ENCODE measurements at places on chromosomes 2 and 18.

DNA sequence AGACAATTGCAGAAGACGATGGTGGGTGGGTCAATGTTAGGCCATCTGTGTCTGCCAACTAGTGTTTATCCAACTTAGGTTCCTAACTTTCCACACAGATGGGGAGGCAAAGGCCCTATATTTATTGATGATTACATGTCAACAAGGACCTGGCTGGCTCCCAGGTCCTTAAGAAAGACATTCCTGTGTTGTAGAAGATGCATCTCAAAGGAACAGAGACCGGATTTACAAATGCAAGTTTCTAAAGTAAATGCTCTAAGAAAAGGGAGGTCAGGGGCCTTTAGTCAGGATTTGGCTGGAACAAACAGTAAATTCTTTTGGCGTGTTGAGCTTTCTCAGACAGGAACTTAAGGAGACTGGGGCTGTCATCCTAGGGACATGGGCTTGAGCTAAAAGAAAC, 175.0 kb downstream of the SH3BP4 start:
- H3K27me3 ChIP-seq: no peaks in the 10 kb centered on the region
- no peaks in the 10 kb centered on the region for H3K36me3 ChIP-seq
- no peak overlapping the region for H3K4me3 ChIP-seq

- H3K27me3 ChIP-seq: no peaks in the 10 kb centered on the region
- no peak overlapping the region for H3K4me3 ChIP-seq
- DNase-seq: no peak
- H3K36me3 ChIP-seq: no peaks in the 10 kb centered on the region
These were observed 539.4 kb downstream of the RIT2 start for GRCh38 chr18:42576124-42576523.

DNA sequence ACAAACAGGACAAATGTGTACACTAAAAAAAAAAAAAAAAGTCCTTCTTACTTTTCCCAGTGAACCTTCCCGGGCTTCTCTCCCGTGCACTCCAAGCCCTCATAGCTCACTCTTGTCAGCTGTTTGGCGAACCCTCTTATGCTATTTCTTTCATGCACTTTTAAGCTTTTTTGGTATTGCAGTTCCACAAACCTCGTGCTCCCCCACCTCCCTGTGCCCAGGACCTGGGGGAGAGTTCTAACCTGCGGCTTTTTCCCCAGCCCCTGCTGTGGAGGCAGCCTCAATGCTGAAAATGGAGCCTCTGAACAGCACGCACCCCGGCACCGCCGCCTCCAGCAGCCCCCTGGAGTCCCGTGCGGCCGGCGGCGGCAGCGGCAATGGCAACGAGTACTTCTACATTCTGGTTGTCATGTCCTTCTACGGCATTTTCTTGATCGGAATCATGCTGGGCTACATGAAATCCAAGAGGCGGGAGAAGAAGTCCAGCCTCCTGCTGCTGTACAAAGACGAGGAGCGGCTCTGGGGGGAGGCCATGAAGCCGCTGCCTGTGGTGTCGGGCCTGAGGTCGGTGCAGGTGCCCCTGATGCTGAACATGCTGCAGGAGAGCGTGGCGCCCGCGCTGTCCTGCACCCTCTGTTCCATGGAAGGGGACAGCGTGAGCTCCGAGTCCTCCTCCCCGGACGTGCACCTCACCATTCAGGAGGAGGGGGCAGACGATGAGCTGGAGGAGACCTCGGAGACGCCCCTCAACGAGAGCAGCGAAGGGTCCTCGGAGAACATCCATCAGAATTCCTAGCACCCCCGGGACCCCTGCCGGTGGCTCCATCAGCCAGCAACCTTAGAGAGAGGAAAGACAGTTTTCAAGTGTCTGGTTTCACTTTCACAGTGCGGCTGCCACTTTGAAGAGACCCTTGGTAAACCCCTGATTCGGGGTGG, 826 bp downstream of the KCNE4 start:
- no peak for DNase-seq
- peak overlapping the region; percentile 86 for H3K27ac ChIP-seq
- H3K27me3 ChIP-seq: no peaks in the 10 kb centered on the region
- no peaks in the 10 kb centered on the region for H3K36me3 ChIP-seq
- H3K4me3 ChIP-seq: peak overlapping the region; percentile 71

- no peak overlapping the region for H3K4me3 ChIP-seq
- no peaks in the 10 kb centered on the region for H3K4me1 ChIP-seq
- no peak overlapping the region for H3K27ac ChIP-seq
- H3K27me3 ChIP-seq: no peaks in the 10 kb centered on the region
These were observed 126.7 kb upstream of the SMIM21 start for GRCh38 chr18:75554176-75554575.

DNA sequence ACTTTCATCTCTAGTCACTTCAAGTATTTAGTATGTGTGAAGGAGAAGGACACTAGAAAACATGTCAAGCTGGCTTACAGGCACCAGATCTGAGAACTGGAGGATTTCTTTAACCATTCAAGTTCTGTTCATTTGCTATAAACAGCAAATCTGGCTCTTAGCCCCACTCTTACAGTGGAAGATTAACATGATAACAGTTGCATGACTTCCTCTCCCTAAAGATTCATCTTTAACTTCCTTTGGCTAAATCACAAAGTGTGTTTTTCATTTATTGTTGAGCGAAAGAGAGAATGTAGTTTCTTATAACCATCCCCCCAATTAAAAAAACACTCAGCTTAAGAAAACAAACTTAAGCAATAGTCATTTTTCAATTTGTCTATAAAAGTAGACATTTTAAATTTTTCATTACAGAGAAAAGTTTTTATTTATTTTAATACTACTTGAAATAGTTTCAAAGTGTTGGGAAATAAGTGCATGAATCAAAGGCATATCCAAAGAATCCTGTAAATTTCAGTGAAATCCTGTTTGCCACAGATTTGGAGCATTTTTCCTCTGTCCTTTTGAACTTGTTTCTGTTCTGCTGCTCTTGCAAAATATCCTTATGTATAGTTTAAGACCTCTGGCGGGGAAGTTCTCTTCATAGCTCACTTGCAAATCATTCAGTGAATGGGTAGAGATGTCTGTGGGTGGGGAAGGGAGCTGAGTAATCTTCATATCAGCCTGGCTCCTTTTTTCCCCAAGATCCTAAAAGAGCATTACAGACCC, 241.0 kb upstream of the RBBP8 start:
- no peaks in the 10 kb centered on the region for H3K27me3 ChIP-seq
- H3K36me3 ChIP-seq: no peaks in the 10 kb centered on the region
- no peaks in the 10 kb centered on the region for H3K4me1 ChIP-seq
- H3K27ac ChIP-seq: no peak overlapping the region
- H3K4me3 ChIP-seq: no peak overlapping the region

DNA sequence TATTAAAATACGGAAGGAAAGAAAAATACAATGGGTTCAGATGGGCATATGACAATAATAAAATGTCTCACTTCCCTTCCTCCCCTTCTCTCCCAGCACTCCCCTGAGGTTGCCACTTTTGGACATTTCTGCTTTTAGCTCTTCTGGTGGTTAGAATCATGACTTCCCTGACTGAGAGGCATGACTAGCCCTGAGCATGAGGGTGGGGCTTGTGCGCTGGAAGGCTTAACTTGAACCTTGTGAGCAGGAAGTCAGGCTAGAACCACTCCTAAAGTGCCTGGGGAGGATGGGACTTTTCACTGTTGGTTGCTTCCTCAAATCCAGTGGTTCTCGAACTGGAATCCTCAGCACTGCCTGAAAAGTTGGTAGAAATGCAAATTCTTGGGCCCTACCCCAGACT, 19.7 kb upstream of the ARHGAP25 start:
- H3K4me1 ChIP-seq: peaks cover 3% of the 10 kb centered on the region
- H3K36me3 ChIP-seq: no peaks in the 10 kb centered on the region
- H3K4me3 ChIP-seq: no peak overlapping the region

DNA sequence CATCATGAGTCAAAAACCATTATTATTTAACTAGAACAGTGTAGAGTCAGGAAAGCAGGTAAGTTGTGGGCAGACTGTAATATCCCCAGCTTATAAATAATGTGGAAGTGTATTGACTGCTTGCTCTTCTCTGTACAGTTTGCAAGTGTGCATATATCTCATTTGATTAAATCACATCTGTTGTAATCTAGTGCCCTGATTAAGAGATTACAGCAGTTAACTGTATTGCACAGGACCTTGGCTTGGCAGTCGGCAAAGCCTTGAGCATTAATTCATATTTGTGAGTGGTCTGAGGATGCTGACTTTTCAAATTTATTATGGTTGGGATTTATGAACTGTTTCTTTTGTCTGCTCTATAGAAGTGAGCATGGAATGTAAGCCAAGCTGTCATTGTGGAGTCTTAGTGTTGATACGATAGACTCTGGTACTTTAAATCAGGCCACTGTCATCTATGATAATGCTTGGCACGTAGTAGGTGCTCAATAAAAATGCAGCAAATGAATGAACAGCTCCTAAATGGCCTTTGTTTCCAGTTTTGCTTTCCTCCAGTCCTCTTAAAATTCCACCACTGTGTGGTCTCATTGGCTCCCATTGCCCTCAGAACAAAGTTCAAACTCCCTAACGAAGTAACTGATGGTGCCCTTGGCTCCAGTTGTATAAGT, 48.3 kb downstream of the RAB31 start:
- H3K36me3 ChIP-seq: no peaks in the 10 kb centered on the region
- H3K27ac ChIP-seq: no peak overlapping the region
- no peaks in the 10 kb centered on the region for H3K4me1 ChIP-seq
- H3K27me3 ChIP-seq: no peaks in the 10 kb centered on the region
- no peak for DNase-seq
- no peak overlapping the region for H3K4me3 ChIP-seq

- DNase-seq: no peak
- peak overlapping the region; percentile 89 for H3K4me3 ChIP-seq
- no peaks in the 10 kb centered on the region for H3K27me3 ChIP-seq
- H3K36me3 ChIP-seq: peaks cover 23% of the 10 kb centered on the region
These were observed 1.1 kb downstream of the RPL37A start for GRCh38 chr2:216499641-216500218.

DNA sequence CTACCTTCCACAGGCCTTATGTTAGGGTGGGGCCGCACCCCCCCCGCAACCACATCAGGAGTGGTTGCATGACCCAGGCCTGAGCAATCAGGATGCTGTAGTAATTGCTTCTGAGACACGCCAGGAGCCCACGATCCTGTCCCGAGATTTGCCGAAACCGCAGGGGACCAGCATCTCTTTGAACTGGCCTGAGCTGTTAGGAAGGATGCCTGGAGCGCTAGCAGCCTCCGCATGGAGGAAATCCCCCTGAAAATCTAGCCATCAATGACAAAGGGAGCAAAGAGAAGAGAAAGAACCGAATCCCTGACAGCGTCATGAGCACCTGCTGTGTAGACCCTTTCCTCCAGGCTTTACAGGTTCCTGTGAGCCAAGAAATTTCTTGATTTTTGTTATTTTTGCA, 8.7 kb upstream of the TEX44 start:
- no peak overlapping the region for H3K4me3 ChIP-seq
- no peaks in the 10 kb centered on the region for H3K27me3 ChIP-seq
- no peak overlapping the region for H3K27ac ChIP-seq
- H3K36me3 ChIP-seq: no peaks in the 10 kb centered on the region
- no peaks in the 10 kb centered on the region for H3K4me1 ChIP-seq

DNA sequence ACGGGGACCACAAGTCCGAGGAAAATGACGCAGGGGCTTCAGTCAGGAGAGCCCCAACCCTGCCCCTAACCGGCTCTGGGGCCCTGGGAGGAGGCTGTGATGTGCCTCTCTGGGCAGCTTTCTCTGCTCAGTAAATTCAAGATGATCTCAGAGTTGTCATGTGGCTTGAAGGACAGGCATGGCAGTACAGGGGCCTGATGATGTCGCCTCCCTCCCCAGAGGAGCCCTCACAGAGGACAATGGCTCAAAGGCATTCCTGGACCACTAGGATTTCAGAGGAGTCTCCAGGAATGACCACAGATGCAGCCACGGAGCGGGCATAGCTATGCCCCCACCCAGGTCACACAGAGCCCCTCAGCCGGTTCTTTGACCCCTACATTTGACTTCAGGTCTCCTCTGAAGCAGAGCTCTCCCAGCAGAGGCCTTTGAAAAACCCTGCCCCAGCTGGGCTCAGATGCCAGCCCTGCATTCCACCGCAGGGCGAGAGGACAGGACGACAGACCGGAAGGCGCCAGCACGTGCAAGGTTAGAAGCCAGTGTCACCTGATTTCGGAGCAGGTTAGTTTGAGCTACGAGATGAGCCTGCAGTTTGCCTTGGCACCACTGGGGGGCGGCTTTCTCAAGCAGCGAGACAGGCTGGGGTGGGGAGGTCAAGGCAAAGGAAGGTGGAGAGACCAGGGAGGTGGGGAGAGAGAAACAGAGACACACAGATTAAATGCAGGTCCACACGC, 39.2 kb downstream of the BIN1 start:
- H3K4me3 ChIP-seq: no peak overlapping the region
- H3K27me3 ChIP-seq: no peaks in the 10 kb centered on the region
- peaks cover 18% of the 10 kb centered on the region for H3K4me1 ChIP-seq

Measured in thoracic aorta (tissue), 2 donors.